Smooth muscle cell of the umbilical artery (primary cell): ENCODE measurements at places on chromosomes 3 and 15. TPM values are rescaled to one million over a fixed set of nuclear protein-coding genes. Genes with fewer than 3 reads are reported as not detected.

CLDN11 gene
- total RNA-seq: 175 and 630 TPM in 2 replicates

SLC2A2 gene
- not detected in 2 replicates for total RNA-seq

APOD gene
- not detected in 2 replicates for total RNA-seq

PAQR5 gene
- 0.09 and 0.59 TPM in 2 replicates for total RNA-seq

SLC7A14 gene
- total RNA-seq: 2.4 and 4.9 TPM in 2 replicates

GOLGA8G gene
- under 0.01 TPM in 1 of 2 replicates, not detected in the other for total RNA-seq

ONECUT1 gene
- not detected in 2 replicates for total RNA-seq

GOLGA8J gene
- not detected in 2 replicates for total RNA-seq

ULK3 gene
- total RNA-seq: 14.0 and 23.5 TPM in 2 replicates

TMC3 gene
- total RNA-seq: not detected in 2 replicates

TXNRD3 gene
- total RNA-seq: 7.1 and 11.6 TPM in 2 replicates

FAM3D gene
- not detected in 2 replicates for total RNA-seq

COL6A6 gene
- 0.30 TPM in 1 of 2 replicates, not detected in the other for total RNA-seq

ITPKA gene
- total RNA-seq: 0.59 and 1.8 TPM in 2 replicates

BLOC1S6 gene
- 101 and 123 TPM in 2 replicates for total RNA-seq

SLC9A9 gene
- total RNA-seq: 2.8 and 7.4 TPM in 2 replicates
